Bronchial epithelial cell (primary cell): ENCODE measurements at places on chromosomes 7 and 10.

- DNase-seq = no peak
These were observed 257.5 kb downstream of the IPMK start for GRCh38 chr10:58010073-58010702.

DNA sequence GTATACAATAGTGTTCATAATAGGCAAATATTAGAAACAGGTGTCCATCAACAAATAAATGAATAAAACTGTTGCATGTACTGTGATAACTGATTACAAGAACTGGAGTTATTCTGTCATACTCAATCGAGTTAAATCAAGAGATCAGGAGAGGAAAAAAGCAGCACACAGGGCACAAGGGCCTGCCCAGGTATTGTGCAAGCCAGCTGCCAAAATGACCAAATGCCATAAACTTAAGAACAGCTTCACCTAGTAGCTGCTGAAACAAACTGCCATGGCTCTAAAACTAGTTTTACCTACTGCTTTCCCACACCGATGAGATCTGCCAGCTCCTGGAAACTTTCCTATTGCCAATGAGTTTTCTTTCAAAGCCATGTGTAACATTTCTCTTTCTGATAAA is 12.2 kb downstream of the GSAP start:
- no peak for DNase-seq

DNA sequence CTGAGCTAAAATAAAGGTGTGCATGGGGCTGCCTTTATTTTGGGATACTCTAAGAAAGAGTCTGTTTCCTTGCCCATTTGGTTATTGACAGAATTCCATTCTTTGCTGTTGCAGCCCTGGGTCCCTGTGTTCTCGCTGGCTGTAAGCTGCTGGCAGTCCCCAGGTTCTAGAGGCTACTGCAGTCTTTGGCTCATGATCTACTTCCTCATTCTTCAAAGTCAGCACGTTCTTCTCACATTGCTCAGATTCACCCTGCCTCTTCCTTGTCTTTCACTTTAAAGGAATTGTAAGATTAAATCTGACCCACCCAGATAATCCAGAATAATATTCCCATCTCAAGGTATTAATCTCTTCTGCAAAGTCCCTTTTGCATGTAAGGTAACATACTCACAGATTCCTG is 620.3 kb downstream of the CCSER2 start:
- DNase-seq = peak; percentile 26

GRCh38 chr10:66637273-66638036 is 288.4 kb upstream of the LRRTM3 start:
- no peak for DNase-seq

DNA sequence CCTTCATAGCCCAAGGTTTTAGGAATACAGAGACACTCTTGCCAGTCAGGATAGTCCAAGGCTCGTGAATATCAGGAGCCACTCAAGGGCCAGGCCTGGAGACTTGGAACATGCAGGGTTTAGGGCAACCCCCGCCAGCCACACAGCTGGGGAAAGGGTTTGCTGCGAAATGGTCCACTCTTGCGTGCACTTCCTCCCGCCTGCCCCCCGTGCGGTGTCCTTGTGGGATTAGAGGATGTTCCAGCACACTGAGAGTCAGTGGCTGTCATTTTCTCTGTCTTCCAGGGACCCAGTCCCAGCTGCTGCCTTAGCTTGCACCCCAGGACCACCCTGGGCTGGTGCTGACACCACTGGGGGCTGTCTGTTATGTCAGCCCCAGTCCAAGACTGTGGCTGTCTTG is 38.5 kb downstream of the POR start:
- no peak for DNase-seq

DNA sequence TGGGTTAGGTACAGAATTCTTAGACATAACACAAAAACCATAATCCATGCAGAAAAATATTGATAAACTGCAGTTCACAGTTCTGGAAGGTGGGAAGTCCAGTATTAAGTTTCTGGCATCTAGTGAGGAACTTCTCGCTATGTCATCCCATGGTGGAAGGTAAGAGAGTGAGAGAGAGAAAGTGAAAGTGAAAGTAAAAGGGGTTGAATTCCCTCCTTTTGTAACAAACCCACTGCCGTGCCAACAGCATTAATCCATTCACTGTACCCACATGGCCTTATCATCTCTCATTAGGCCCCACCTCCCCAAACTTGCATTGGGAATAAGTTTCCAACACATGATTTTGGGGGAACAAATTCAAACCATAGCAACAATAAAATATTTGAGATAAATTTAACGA is 17.1 kb downstream of the ZNF485 start:
- DNase-seq = no peak

- DNase-seq = no peak
These were observed 23.0 kb upstream of the ITPRID1 start for GRCh38 chr7:31490796-31491314.

GRCh38 chr7:28873365-28873764 is 84.8 kb downstream of the TRIL start:
- DNase-seq = no peak
